AG08395 (cell line): ENCODE measurements at places on chromosomes 13 and 19.

GRCh38 chr19:34676697-34677385 lies at the start of gene SCGB2B2:
Gene SCGB2B2 (minus strand): TSS chr19:34677159. CDS start chr19:34594563, 82,596 bp downstream.
- peak; percentile 73 for DNase-seq

DNA sequence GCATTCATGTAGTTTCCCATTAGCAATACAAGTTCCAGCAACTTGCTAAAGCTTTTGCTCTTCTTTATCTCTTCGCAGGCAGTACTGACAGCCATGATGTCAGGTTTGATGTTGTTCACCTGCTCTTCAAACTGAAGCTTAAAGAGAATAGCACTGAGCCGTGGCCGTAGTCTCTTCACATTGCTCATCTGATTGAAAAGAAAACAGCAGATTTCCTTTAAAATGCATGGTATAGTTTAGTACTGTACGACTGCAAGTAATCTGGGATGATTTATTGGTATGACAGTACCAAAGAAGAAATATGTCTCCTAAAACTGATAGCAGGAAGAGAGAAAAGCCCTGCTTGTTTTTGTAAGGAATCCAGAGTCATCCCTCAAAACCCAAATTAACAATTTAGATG lies 284.4 kb downstream of the DIAPH3 start:
- no peak for DNase-seq

GRCh38 chr13:51419001-51419636 lies 33.7 kb downstream of the INTS6 start:
- DNase-seq: no peak

DNA sequence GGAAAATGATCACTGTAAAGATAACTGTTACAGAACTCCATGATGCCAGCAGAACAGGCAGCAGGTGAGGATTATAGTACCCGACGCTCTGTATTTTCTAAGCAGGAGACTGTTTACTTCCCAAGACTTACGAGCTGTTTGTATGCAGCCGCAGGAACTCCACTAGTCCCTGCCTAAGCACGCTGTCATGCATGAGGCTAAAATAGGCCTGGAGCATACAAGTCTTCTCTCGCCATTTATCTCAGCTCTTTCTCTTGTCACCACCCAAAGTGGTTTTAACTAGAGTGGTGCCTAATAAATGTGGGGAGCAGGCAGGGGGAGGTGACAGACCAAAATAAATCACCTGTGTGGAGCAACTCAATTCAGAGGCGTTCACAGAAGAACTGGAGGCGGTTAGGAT lies 175.8 kb downstream of the TDRD3 start:
- no peak for DNase-seq

GRCh38 chr13:77383097-77383496 lies 56.2 kb upstream of the MYCBP2 start:
- no peak for DNase-seq

GRCh38 chr19:45151320-45151719 lies 9.5 kb downstream of the NKPD1 start:
- DNase-seq: no peak

- DNase-seq: no peak
Measured at GRCh38 chr13:41962994-41963393, 2.1 kb upstream of the VWA8 start.

GRCh38 chr19:7665076-7665475 lies 3.8 kb upstream of the RETN start:
- no peak for DNase-seq

- DNase-seq: no peak
Measured at GRCh38 chr13:98110749-98111148, 32.1 kb upstream of the FARP1 start.

DNA sequence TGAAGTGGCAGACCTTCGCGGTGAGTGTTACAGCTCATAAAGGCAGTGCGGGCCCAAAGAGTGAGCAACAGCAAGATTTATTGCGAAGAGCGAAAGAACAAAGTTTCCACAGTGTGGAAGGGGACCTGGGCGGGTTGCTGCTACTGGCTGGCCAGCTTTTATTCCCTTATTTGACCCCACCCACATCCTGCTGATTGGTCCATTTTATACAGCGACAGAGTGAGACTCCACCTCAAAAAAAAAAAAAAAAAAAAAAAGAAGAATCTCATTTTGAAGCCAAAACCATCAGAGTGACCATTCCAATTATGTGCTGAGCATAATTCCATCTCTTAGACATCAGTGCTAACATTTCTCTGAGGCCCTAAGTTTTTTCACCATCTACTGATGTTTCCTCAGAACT lies 1.9 kb upstream of the ZNF552 start:
- DNase-seq: no peak

DNA sequence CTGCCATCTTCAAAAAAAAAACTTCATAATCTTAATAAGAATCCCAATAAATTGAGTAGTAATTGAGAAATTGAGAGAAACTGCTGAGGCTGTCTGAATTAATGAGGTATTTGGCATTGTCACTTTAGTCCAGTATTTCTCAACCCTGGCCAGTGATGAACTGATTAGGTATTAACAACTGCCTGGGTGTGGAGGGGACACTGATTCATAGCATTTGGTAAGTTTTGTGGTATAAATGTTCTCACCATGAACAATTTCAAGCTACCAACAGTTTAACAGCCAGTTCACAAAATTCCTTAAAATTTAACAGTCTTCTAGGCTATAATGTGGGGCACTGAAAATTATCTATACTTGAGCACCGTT lies 18.3 kb downstream of the GPC6 start:
- DNase-seq: peak; percentile 65
